ENCODE measurements at places on chromosomes 2 and 18.

- DNase-seq = no peak
Observed at GRCh38 chr2:183164650-183165015, 40.4 kb downstream of the NUP35 start.

DNA sequence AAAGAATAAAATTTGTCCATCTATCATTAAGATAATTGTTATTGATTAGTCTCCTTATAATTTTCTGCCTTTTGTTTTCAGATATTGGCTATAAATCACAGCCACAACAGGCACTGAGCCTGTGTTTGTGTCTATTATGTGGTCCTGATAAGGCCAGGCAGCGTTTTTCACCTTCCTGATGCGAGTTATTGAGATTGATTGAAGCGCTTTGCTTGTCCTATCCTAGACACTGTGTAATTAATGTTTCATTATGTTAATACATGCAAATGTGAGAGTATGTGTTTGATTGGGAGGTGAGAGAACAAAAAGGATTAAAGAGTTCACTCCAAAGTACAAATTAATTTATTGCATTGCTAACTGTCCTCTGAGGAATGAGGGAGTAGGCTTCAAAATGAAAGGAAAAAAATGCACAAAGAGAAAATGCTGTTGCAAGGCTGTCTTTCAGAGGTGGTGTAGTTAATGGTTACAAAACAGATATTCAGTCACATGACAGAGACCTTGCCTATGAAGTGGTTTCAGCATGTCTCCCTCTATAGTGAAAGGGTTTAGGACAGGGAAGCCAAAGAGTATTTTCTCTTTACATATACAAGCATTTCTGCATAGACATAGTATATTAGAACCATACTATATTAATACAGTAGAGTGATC lies 391.1 kb downstream of the DCC start:
- no peak for DNase-seq

DNA sequence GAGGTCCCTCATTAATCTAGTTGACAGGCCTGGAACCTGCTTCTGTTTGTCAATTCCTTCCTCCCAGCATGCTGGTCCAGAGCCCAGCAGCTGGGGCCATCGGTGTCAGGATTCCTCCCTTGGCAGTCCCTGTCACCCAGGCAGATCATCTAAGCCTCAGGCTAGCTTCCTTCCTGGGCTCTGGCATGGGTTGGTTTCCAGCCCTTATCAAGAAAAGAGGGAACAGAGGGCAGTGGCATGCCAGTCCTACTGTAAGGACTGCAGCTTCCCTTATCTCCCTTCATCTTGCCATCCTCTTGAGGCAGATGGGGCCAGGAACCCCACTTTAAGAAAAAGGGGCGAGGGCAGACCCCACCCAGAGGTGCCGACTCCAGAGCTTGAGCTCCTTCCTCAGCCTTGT lies 10.9 kb upstream of the KCNK3 start:
- no peak for DNase-seq

DNA sequence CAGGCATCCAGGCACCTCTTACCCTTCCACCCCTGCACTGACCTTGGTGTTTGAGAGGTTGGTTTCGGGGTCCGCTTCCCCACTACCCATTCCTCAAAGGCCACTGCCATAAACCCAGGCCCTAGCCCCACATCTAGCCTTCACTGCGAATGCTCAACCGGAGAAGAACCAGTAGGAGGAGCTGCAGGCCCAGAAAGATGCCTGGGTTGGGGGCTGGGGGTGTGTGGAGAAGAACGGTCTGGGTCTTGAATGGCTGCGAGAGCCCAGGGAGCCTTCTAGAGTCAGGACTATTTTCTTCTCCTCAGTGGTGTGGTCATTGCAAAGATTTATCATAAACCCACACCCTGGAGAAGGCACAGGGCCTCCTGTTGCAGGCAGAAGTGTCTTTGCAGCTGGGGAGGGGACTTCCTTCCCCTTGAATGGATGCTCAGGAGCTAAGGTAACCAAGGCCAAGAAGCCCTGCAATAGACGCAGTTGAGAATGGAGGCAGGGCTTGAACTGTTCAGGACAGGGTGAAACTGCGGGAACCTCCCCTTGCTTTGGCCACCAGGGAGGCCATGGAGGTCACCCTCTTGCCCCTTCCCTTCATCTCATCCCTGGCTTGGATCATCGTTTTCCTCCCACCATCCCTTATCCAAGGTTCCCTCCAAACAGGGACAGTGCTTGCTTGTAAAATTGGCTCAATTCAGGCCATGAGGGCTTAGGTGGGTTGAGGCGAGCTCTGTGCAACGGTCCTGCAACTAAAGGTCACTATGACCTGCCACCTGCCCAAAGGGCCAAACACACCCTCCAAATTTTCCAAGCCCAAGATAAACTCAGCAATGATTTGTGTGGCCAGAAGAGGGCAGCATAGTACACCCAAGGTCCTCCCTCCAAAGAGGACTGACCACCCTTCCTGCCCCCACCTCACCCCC lies 20.9 kb downstream of the THNSL2 start:
- no peak for DNase-seq

GRCh38 chr2:129915303-129915840 lies 64.1 kb upstream of the RAB6C start:
- no peak for DNase-seq

GRCh38 chr18:5065615-5066014 lies 131.4 kb downstream of the AKAIN1 start:
- no peak for DNase-seq

DNA sequence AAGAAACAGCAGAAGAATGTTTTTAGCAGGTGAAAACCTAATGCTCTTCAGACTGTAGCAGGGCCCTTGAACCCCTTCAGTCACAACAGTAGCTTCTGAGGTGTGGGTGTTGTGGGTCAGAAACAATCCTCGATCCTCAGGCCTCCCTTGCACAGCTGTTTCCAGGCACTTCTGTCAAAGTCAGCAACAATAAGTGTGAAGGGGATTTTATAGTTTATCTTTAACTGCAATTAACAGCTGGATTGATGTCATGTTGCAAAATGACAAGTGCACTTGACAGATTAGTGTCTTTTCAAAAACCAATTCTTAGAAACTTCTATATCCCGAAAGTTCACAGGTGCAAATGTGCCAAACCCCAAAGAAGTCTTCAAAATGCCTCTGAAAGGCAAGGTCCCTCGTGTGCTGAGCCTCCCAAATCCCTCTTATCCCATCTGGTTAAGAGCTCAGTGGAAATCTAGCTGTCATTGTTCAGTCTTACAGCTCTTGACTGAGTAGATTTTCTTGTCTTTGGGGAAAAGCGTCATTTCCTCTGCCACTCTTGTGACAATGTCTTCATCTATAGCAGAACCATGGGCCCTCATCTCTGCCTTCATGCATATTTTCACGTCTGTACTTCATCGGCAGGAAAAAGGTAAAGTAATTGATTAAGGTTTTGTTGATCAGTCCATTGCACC lies 29.6 kb downstream of the M1AP start:
- DNase-seq = no peak

- no peak for DNase-seq
Observed at GRCh38 chr18:12863687-12864216, 20.3 kb downstream of the PTPN2 start.

- no peak for DNase-seq
Observed at GRCh38 chr18:58228762-58229161, 184.7 kb downstream of the NEDD4L start.

GRCh38 chr18:78561757-78562510 lies 417.7 kb upstream of the SALL3 start:
- DNase-seq = no peak

DNA sequence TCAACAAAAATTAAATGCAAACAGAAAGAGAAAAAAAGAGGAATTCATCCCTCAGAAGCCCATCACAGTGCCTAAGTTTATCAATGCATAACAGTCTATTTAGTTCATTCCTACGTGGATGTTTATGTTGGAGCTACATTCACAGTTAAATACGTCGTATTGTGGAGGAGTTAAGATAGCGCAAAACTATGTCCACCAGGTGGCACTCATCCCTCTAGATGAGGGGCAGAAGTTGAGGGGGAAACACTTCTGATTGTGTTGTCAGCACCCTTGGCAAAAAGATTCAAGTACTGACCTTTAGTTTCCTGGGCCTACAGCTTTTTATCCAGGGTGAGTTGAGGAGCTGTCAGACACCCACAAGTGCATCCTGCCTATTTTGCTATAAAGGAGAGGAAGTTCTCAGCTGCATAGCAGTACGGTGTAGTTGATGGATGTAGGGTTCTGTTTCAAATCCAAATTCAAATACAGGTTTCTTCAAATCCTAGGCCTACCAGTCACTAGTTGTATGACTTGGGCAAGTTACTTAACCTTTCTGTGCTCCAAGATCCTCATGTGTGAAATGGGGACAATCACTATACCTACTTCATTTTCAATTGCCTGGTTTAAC lies 26.8 kb upstream of the MYO1B start:
- DNase-seq = peak; percentile 25

- DNase-seq = no peak
Observed at GRCh38 chr2:166173263-166173662, 45.4 kb upstream of the SCN1A start.

DNA sequence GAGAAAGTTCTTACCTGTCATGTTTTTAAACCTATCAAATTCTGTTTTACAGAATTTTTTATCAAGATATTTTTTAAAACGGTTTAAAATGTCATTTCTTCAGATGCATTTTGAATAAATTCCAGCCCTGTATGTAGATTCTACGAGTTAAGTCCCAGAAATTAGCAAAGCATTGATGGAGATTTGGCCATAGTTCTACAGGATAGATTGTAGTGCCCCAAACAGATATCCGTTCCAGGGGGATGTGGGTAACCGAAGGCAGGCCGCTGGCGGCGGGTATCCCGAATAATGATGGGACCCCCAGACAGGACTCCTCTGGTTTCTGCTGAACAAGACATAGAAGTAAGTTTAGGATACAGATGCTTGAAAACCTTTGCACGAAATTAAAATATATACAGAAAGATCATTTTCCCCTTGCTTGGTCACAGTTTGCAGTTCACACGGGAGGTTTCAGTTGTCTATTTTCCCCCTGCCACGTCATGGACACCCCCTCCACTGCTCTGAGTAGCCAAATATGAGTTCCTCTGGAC lies 755 bp downstream of the NOL4 start:
- DNase-seq = no peak

GRCh38 chr2:29894822-29895614 lies 26.4 kb downstream of the ALK start:
- no peak for DNase-seq

DNA sequence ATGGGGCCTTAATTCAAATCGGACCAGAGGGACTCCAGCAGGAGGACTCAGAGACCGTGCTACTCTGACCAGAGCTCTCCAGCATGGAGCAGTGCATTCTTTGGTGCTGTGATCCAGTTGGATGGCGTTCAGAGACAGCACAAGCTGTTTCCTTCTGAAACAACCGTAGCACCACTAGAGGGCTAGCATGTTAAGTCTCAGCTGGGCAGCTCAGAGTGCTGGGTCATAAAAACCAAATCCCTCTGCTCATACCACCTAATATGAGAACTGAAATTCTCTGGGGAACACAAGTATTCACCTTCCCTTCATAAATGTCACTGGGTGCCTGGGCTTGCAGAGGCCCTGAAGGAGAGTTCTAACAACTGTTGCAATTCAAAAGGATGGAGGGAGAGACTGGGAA lies 97.7 kb upstream of the TFCP2L1 start:
- DNase-seq = no peak

GRCh38 chr2:46471-47345 lies at the start of gene FAM110C:
FAM110C (minus strand) TSS chr2:46505; CDS start chr2:46385, 120 bp downstream.
- DNase-seq = peak; percentile 29

GRCh38 chr2:230678451-230678850 lies 34.2 kb upstream of the CAB39 start:
- DNase-seq = no peak

DNA sequence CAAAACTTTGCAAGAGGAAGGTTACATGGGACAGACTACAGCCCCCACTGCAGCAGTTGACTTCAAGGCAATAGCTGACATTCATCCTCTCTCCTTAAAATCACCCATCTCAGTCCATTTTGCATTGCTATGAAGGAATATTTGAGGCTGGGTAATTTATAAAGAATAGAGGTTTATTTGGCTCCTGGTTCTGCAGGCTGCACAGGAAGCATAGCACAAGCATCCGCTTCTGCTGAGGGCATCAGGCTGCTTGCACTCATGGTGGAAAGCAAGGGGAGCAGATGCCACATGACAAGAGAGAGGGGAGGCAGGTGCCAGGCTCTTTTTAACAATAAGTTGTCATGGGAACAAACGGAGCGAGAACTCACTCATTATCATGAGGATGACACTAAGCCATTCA lies 646.0 kb downstream of the ZEB2 start:
- DNase-seq = no peak

- DNase-seq = no peak
Observed at GRCh38 chr2:107402330-107402729, 424.4 kb upstream of the RGPD4 start.

GRCh38 chr18:63725682-63726480 lies 23.1 kb downstream of the SERPINB11 start:
- no peak for DNase-seq

DNA sequence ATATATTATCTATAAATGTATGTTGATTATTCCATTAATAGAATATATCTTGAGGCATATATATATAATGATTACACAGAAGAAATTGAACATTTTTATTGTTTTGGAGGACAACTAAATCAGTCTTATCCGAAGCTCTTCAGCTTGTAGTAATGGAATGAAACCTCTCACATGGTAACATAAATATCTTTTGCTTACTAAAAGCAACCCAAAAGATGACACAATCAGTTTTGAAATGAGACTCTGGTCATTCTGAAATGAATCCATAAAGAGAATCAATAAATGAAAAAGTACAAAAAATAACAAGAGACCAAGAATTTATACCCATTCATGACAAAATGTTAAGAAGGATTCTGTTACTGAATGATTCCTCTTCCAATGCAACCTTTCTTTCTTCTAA lies 110.2 kb downstream of the FIGN start:
- DNase-seq = no peak

DNA sequence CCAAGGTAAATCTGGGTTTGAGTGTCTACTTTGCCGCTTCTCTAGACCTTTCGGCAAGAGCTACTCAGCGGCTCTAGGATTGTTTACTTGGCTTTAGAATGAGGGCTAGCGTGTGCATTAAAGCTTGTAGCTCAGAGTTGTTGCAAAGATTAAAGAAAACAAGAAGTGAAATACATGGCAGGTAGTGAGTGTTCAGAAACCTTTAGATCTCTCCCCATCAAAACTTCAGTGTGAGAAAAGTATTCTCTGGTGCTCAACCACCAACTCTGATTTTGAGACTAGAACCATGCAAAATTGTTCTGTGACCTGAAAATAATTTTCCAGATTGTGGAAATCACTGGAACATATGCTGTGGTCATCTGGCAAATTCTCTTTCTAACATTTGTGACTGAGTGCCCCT lies 512.0 kb downstream of the CMPK2 start:
- DNase-seq = no peak

GRCh38 chr2:179332903-179333302 lies 68.3 kb upstream of the SESTD1 start:
- no peak for DNase-seq

- DNase-seq = no peak
Observed at GRCh38 chr2:169107645-169108044, 38.3 kb downstream of the DHRS9 start.

DNA sequence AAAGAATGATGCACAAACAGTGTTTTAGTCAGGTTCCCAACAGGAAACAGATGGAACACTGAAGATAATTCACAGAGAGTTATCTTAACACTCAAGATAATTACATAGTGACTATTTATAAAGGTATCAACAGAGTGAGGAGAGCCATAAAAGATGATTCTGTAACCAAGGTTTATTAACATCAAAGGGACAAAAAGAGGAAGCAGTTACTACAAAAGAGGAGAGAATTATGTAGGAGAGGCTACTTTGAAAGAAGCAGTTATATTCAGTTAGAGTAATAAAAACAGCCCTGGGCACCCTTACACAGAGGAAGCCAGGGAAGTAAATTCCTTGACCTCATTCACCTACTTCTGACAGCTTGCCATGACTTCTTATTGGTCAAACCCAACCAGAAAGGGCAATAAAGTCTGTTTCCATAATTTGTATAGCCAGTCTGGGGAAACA lies 326.5 kb upstream of the SLC39A10 start:
- DNase-seq = no peak

- DNase-seq = no peak
Observed at GRCh38 chr2:174180165-174180724, 68.1 kb downstream of the OLA1 start.

Data from stimulated activated CD4-positive, alpha-beta T cell treated with anti-CD3 and anti-CD28 coated beads, Interleukin-4, amount 100 ng/mL, for 4 hours (primary cell).